Cardiac atrium fibroblast (primary cell): ENCODE measurements at places on chromosomes 2 and 18. TPM values are rescaled to one million over a fixed set of nuclear protein-coding genes. Genes with fewer than 3 reads are reported as not detected.

The FBXO15 gene
- total RNA-seq: not detected in 2 replicates

The PSMA8 gene
- total RNA-seq: not detected in 2 replicates

The DSC1 gene
- total RNA-seq: not detected in 2 replicates

The CCL20 gene
- 0.54 and 0.65 TPM in 2 replicates for total RNA-seq
